Activated naive CD8-positive, alpha-beta T cell treated with anti-CD3 and anti-CD28 coated beads for 36 hours (primary cell): ENCODE measurements at places on chromosomes 12 and 14. TPM values are rescaled to one million over a fixed set of nuclear protein-coding genes. Genes with fewer than 3 reads are reported as not detected.
A peak's percentile ranks its signal among the peaks of the same experiment; 100 is the strongest.

KCNC2 gene
- total RNA-seq, result not detected

ASIC1 gene
- total RNA-seq, result 10.8 TPM

GRCh38 chr14:90406384-90406798 is 9.6 kb downstream of the CALM1 start:
- no peak overlapping the region for H3K4me3 ChIP-seq
- peaks cover 46% of the 10 kb centered on the region for H3K36me3 ChIP-seq
- no peak for DNase-seq
- no peaks in the 10 kb centered on the region for H3K27me3 ChIP-seq
- peak overlapping the region; percentile 68 for H3K27ac ChIP-seq
- peaks cover 63% of the 10 kb centered on the region for H3K4me1 ChIP-seq

CLEC1A gene
- not detected for total RNA-seq

GPR137C gene
- 0.27 TPM for total RNA-seq

C12orf56 gene
- total RNA-seq, result not detected

GRCh38 chr12:78799649-78800048 is 64.9 kb upstream of the SYT1 start:
- H3K36me3 ChIP-seq, result no peaks in the 10 kb centered on the region
- H3K27ac ChIP-seq, result no peak overlapping the region
- no peak for DNase-seq
- H3K27me3 ChIP-seq, result no peaks in the 10 kb centered on the region
- no peak overlapping the region for H3K4me3 ChIP-seq
- no peaks in the 10 kb centered on the region for H3K4me1 ChIP-seq

ITGA7 gene
- 3.3 TPM for total RNA-seq

DCTN2 gene
- total RNA-seq, result 73.6 TPM

COPS7A gene
- total RNA-seq, result 41.6 TPM

DNA sequence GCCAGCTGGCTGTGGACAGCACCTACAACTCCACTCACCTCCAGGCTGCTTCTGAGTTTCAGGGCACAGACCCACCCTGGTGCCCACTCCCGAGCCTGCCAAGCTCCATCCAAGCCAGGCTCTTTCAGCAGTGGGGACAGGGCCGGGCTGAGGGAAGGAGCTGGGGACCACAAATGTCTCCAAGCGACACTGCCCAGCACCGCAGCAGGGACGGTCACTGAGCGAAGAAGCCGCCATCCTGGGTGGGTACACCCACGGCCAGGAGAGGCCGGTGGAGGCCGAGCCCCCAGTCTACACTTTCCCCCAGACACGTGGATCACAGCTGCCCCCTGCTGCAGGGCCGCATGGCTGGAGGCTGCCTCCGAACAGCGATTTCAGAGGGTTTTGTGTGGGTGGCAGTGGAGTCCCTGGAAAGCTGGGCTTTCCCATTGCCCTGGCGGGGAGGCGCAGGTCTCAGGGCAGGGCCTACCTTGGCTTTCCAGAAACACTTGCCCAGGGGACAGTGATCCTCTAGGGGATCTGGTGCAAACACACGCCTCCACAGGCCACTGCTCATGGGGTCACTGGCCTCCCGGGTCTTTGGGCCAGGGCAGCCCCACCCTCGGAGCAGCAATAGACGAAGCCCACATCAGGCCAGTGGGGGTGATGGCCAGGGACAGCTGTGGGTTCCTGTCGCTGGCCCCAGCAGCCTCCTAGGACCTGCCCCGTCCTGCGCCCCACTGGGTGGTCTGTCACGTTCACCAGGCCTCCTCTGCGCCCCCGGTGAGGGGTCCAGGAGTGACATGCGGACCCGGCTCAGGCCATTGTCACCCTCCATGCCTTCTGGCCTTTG is 1.2 kb upstream of the GPR132 start:
- H3K36me3 ChIP-seq, result peaks cover 23% of the 10 kb centered on the region
- H3K4me1 ChIP-seq, result peaks cover 70% of the 10 kb centered on the region
- H3K27me3 ChIP-seq, result no peaks in the 10 kb centered on the region
- peak overlapping the region; percentile 90 for H3K27ac ChIP-seq
- peak overlapping the region; percentile 92 for H3K4me3 ChIP-seq
- DNase-seq, result peak; percentile 46

- H3K4me3 ChIP-seq, result no peak overlapping the region
- H3K4me1 ChIP-seq, result peaks cover 3% of the 10 kb centered on the region
These were observed 10.1 kb downstream of the DIABLO start for GRCh38 chr12:122215771-122216170.

DNA sequence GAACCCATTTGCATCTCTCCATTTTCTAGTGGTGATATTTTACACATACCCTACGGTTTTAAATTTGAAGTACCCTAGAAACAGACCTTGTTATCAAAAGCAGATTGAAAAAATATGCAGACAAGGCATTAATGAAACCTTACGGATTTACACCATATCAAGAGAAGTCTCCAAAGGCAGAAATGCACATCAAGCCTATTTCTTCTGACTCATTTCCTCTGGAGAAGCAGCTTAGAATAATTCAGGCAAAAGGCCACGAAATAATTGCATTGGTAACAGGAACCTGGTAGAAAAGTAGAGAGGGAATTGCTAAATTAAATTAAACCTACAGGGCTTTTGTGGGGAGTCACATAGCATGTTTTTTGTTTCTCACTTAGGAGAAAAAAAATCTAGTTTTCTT is 34.7 kb downstream of the KICS2 start:
- no peaks in the 10 kb centered on the region for H3K27me3 ChIP-seq
- peaks cover 3% of the 10 kb centered on the region for H3K4me1 ChIP-seq
- H3K27ac ChIP-seq, result no peak overlapping the region
